Natural killer cell treated with Interleukin-12 subunit alpha and Interleukin-12 subunit beta and Interleukin-15 and Interleukin-18, amount 100 ng/mL, for 72 hours (primary cell): ENCODE measurements at places on chromosomes 7 and 10. TPM values are rescaled to one million over a fixed set of nuclear protein-coding genes. Genes with fewer than 3 reads are reported as not detected.

DNA sequence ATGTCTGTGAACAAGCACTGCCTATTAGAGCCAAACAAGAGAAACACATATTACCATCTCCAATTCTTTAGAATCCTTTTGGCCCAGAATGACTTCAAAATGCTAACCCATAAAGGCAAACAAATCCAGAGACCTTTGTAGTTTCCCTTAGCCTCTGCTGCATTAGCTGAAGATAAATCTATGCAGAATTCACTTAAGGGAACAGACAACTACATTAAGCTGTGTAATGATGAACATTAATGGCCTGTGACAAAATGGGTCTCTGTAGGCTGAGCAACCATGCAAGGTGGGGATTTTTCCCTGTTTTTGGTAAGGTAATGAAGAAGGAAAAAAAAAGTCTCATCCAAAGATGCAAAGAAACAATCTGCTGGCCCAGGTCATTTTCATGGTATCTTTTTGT lies 411.6 kb downstream of the EXOC4 start:
- H3K36me3 ChIP-seq, result peaks cover 9% of the 10 kb centered on the region
- H3K27me3 ChIP-seq, result no peaks in the 10 kb centered on the region
- no peak for DNase-seq

DNA sequence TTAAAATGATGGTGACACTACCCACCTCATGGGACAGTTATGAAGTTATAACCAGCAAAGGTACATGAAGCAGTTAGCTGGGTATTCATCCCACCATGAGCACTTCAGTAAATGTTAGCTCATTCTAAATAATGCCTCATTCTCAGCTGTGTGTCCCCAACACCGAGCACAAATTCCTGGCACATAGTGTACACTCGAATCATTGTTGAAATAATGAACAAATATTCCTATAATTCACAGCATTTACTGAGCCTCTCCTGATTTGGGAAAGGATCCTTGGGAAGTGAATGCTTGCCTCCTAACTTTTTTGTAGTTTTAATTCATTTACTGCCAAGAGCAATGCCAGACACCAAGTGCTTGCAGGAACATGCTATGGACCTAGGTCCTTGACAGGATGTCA lies 235.2 kb downstream of the DGKI start:
- H3K4me1 ChIP-seq, result no peaks in the 10 kb centered on the region
- peaks cover 4% of the 10 kb centered on the region for H3K27me3 ChIP-seq
- H3K27ac ChIP-seq, result no peak overlapping the region
- no peak for DNase-seq
- no peak overlapping the region for H3K4me3 ChIP-seq
- no peaks in the 10 kb centered on the region for H3K36me3 ChIP-seq

- H3K36me3 ChIP-seq, result no peaks in the 10 kb centered on the region
- H3K4me3 ChIP-seq, result peak overlapping the region; percentile 59
- H3K27me3 ChIP-seq, result no peaks in the 10 kb centered on the region
- no peak for DNase-seq
- peak overlapping the region; percentile 91 for H3K27ac ChIP-seq
These were observed 30.3 kb upstream of the HERPUD2 start for GRCh38 chr7:35725280-35725680.

- H3K27ac ChIP-seq, result no peak overlapping the region
- H3K27me3 ChIP-seq, result peaks cover 22% of the 10 kb centered on the region
- no peak overlapping the region for H3K4me3 ChIP-seq
- H3K36me3 ChIP-seq, result peaks cover 4% of the 10 kb centered on the region
- DNase-seq, result no peak
- no peaks in the 10 kb centered on the region for H3K4me1 ChIP-seq
These were observed 131.8 kb upstream of the WDR11 start for GRCh38 chr10:120719333-120719732.

- no peak overlapping the region for H3K27ac ChIP-seq
- DNase-seq, result no peak
- no peaks in the 10 kb centered on the region for H3K36me3 ChIP-seq
- peaks cover 32% of the 10 kb centered on the region for H3K27me3 ChIP-seq
These were observed 473 bp downstream of the PPP1R9A start for GRCh38 chr7:94907811-94908322.

Gene EPHA1
- total RNA-seq, result 0.21 TPM

GRCh38 chr10:14820010-14820774 lies 17.6 kb downstream of the CDNF start:
- no peak overlapping the region for H3K4me3 ChIP-seq
- no peak for DNase-seq
- H3K4me1 ChIP-seq, result peaks cover 4% of the 10 kb centered on the region
- no peak overlapping the region for H3K27ac ChIP-seq
- H3K36me3 ChIP-seq, result no peaks in the 10 kb centered on the region

- H3K27me3 ChIP-seq, result no peaks in the 10 kb centered on the region
- DNase-seq, result no peak
- no peaks in the 10 kb centered on the region for H3K4me1 ChIP-seq
- H3K4me3 ChIP-seq, result no peak overlapping the region
- H3K36me3 ChIP-seq, result no peaks in the 10 kb centered on the region
These were observed 93.7 kb upstream of the NMT2 start for GRCh38 chr10:15262036-15262713.

DNA sequence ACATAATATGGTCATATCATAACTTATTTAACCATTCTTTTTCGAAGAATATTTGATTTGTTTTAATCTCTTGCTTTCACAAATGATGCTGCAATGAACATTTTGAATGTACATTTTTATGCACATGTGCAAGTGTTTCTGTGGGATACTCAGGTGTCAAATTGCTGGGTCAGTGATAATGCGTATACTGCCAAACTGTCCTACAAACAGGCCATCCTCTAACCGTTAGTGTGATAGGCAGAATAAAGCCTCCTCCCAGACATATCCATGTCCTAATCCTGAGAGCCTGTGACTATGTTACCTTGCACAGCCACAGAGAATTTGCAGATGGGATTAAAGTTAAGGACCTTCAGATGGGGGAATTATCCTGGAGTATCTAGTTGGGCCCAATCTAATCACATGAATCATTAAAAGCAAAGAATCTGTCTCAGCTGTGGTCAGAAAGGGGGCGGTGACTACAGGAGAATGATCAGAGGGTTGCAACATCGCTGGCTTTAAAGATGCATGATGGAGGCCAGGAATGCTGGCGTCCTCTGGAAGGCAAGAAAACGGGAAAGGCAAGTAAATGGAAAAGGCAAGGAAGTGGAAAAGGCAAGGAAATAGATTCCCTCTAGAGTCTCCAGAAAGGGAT lies 46.7 kb downstream of the FZD1 start:
- H3K4me3 ChIP-seq, result no peak overlapping the region
- H3K27me3 ChIP-seq, result no peaks in the 10 kb centered on the region
- DNase-seq, result no peak
- no peaks in the 10 kb centered on the region for H3K36me3 ChIP-seq
- H3K4me1 ChIP-seq, result no peaks in the 10 kb centered on the region
- no peak overlapping the region for H3K27ac ChIP-seq

DNA sequence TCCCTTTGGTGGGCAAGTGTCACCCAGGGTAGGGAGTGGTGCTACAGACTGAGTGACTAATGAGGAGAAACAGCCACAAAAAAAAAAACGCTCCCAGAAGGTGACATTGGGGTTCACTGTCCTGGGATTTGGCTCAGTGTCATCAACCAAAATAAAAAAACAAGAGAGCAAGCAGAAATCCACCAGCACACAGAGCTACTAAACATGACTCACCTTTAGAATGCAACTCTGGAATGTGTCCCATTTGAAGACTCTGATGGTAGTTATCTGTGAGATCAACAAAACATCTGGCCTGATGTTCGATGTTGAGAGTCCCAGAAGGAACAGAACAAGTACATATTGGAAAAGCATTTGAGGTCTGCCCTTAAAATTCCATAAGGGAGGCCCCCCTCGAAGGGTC lies 200.3 kb upstream of the LYZL2 start:
- H3K36me3 ChIP-seq, result no peaks in the 10 kb centered on the region
- H3K27ac ChIP-seq, result no peak overlapping the region
- no peak overlapping the region for H3K4me3 ChIP-seq
- H3K27me3 ChIP-seq, result peaks cover 8% of the 10 kb centered on the region
- H3K4me1 ChIP-seq, result no peaks in the 10 kb centered on the region
